ENCODE measurements at places on chromosomes 7 and 10. TPM values are rescaled to one million over a fixed set of nuclear protein-coding genes. Genes with fewer than 3 reads are reported as not detected.

IGF2BP3 gene
- total RNA-seq: 98.3 TPM

CDC14C gene
- not detected for total RNA-seq

GIMAP5 gene
- total RNA-seq: 28.6 TPM

RBP3 gene
- not detected for total RNA-seq

HMX3 gene
- total RNA-seq: not detected

PRR15 gene
- 0.23 TPM for total RNA-seq

MYH16 gene
- 0.12 TPM for total RNA-seq

ADK gene
- 23.9 TPM for total RNA-seq

FKBP9 gene
- total RNA-seq: 196 TPM

- no peak for DNase-seq
Measured at GRCh38 chr10:31554556-31554955, 235.5 kb downstream of the ZEB1 start.

GRCh38 chr10:113454341-113455061 is 98.4 kb upstream of the HABP2 start:
- DNase-seq: peak; percentile 3

DNA sequence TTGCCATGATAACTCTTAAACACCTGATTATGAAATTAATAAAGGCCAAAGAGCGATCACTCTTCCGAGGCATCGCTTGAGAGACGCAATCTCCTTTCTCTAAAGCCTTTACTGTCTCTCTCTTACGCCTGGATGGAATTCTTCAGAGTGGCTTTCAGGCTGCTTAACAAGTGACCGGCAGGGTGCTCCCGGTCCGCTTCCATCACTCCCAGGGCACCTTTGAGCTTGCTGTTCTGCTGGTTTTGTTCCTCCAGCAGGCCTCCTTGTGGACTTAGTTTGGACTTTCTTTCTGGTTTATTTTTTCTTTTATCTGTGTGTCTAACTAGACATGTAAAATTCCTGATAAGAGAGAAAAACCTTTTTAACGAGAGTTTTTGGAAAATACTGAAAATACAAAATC is 60.9 kb downstream of the MRPL32 start:
- DNase-seq: no peak

GRCh38 chr7:116754186-116754585 is 82.2 kb downstream of the MET start:
- DNase-seq: no peak

- no peak for DNase-seq
Measured at GRCh38 chr7:24319209-24319608, 35.2 kb downstream of the NPY start.

DNA sequence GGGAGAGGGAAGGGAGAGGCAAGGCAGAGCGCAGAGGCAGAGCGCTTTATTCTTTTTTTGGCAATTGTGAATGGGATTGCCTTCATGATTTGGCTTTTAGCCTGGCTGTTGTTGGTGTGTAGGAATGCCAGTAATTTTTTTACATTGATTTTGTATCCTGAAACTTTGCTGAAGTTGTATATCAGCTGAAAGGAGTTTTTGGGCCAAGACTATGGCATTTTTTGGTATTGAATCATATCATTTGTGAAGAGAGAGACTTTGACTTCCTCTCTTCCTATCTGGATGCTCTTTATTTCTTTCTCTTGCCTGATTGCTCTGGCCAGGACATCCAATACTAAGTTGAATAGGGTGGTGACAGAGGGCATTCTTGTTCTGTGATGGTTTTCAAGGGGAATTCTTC is 291.3 kb downstream of the REEP3 start:
- no peak for DNase-seq

- no peak for DNase-seq
Measured at GRCh38 chr10:52297747-52298146, 16.3 kb upstream of the DKK1 start.

GRCh38 chr10:58269782-58270290 is 874 bp downstream of the CISD1 start:
- DNase-seq: no peak

DNA sequence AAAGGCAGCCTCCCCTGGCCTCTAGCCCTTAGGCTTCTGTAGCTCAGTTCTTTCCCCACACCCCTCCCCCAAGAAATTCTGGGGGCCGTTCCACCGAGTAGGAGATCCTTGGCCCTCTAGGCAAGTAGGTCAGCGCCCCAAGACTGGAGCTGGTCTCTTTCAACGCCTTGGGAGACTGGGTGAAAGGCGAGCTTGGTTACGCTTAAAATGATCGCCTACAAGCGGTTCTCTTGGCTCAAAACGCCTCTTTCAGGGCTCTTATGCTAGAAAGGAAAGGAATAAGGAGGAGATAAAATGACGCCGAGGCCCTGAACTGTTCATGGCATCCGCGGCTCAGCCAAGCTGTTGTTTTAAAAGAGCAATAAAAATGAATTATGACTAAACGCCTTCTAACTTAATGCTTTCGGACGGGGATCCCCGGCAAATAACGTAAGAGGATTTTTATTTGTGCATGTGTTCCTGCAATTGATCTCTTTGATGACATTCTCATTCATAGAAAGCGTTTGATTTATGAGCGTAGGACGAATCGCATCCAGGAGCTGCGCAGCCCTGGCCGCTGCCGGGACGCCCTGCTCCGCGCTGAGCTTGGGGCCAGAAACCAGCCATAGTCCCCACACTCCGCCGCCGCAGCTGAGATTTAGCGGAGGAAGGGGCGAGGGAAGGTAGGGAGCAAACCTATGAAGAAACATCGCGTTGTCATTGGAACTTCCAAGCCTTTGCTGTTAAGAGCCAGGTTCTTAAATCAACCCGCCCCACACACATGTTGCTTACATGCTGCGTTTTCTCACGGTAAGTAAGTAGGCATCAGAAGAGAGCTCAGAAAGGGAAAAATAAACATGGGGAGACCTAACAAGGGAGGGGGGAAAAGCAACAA is 3.0 kb upstream of the HOXA1 start:
- DNase-seq: no peak

DNA sequence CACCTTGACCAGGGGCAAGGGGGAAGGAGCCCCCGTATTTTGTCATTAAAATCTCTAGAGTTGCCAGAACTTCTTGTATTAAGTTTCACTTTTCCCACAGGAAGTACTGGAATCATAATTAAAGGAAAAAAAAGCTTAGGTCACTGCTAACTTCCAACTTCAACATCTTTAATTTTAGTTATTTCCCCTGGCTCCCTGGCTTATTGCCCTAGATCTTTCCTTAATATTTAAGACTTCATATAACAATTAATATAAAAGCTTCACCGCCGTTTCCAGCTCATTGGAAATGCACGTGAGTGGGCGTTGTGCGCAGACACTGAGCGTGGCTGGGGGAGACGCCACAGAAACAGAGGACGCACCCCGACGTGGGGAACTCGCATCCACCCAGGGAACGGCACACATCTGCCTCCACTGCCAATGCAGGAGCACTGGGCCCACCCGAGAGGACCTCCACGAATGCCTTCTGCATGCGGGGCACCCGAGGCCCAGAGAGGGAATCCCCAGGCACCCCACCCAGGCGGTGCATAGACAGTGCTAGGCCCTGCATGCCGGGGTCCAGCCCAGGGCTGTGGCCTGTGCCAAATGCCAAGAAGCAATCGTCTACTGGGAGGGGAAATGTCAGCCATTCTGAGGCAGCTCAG is 72.2 kb downstream of the ADARB2 start:
- DNase-seq: no peak

DNA sequence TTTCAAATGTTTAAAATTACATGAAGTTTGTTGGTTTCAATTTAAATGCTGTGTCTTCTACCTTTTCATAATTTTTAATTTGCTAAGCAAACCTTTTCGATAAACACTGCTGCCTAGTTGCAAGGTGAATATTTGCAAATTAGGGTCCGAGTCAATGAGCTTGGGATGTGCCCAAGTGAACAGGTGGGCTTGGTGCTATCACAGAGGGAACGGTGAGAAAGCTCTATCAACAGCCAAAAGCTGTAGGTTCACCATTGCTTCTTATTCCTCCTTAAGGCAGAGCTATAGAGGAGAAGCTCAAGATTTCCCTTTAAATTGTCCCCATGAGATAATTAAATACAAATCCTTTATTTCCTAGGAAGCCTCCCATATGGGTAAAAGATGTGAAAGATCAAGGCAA is 245.3 kb upstream of the CELF2 start:
- no peak for DNase-seq

GRCh38 chr10:103517234-103518085 is 24.0 kb downstream of the NEURL1 start:
- no peak for DNase-seq

DNA sequence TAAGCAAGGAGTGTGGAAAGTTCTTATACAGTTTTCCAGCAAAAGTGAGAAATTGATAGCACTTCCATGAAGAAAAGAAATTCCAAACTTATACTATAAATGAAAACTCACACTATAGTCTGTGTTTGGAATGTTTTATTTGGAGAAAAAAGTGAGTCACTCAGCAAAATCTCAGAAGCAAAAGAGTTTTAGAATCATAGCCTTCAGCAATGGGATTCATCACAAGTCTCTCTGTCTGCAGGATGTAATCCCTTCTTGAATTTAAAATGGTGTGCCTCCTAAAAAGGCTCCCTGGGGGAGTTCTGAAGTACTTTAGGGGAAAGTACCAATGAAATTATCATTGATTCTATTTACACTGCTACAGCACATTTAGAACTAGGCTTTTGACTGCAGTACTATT is 756.4 kb downstream of the XPNPEP1 start:
- no peak for DNase-seq

GRCh38 chr7:95723583-95724180 is 48.7 kb upstream of the DYNC1I1 start:
- peak; percentile 55 for DNase-seq

DNA sequence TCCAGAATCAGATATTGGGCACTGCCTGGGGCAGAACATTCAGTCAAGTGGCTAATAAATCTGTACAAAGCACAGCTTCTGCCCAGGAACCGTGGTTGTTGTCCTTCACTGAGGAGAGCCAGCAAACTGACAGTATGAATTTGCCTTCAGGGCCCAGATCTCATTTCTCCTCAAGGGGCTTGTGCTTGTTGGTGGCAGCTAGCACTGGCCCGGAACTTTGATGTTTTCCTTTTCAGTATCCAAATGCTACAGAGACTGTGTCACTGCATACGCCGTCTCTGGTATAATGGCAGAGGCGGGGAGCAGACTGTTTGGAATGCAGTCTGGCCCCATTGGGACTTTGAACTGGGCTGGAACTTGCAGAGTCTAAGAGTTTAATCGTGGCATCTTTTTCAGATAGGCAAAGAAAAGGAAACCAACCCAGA is 30.4 kb upstream of the ADD3 start:
- DNase-seq: no peak

- no peak for DNase-seq
Measured at GRCh38 chr10:96585736-96586418, 935 bp downstream of the TM9SF3 start.

DNA sequence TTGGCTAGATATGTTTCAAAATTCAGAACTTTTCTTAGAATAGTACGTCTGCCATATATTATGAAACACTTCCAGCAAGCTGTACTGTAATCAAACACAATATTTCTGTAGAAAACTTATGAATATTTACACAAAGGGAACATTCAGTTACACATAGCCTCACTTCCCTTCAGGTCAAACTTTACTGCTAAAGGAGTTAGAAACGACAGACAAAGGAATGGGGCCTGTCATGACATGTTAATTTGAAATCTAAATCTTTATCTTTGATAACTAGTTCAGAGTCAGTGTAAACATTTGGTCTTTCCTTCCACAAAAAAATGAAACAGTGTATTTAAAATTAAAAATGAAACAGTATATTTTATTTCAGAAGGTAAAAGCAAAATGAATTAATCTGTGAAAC is 1.0 kb upstream of the CROT start:
- no peak for DNase-seq

GRCh38 chr10:69897432-69897831 is 95.7 kb downstream of the COL13A1 start:
- no peak for DNase-seq

DNA sequence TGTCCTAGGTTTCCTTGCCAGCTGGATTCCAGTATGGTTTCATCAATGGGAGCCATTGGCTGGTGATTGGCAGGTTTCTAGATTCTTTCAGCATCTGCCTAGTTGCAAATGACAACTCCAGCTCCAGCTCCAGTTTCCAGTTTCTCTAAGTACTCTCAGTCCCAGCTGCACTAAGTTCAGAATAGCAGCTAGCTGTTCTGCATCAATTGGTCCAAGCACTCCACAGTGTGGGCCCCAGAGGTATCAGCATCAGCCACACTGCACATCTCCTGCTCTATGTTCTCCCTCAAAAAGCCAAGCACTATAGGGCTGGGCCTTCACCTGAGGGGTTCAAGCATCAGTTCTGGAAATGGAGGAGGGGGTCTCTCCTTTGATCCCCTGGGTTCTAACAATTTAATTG is 143.4 kb downstream of the VPS50 start:
- DNase-seq: no peak

- DNase-seq: no peak
Measured at GRCh38 chr10:91528080-91528479, 104.8 kb downstream of the PPP1R3C start.
